Germinal center (tissue), 1 donor: ENCODE measurements at places on chromosomes 5 and 9.

DNA sequence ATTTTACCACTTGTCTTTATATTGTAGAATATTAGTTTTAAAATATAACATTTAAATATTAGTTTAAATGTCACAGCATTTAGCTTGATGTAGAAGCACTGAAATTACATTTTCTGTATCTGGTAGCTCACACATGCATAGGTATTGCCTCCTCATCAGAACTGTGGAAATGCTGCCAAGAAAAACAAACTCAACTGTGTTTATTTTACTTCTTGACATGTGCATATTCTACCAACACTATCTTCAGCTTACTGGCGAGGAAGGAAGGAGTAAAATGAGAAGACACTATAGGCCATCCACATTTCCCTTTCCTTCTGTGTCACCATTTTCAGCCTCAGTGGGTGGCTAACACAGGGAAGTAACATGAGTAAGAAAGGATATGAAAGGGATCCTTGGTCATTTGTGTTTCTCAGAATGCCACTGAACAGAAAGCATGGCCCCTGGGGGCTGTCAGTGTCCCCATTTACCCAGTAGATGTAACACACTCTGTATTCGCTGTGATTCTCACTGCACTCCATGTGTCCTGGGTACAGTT is 81.0 kb upstream of the HTR4 start:
- DNase-seq, result no peak

DNA sequence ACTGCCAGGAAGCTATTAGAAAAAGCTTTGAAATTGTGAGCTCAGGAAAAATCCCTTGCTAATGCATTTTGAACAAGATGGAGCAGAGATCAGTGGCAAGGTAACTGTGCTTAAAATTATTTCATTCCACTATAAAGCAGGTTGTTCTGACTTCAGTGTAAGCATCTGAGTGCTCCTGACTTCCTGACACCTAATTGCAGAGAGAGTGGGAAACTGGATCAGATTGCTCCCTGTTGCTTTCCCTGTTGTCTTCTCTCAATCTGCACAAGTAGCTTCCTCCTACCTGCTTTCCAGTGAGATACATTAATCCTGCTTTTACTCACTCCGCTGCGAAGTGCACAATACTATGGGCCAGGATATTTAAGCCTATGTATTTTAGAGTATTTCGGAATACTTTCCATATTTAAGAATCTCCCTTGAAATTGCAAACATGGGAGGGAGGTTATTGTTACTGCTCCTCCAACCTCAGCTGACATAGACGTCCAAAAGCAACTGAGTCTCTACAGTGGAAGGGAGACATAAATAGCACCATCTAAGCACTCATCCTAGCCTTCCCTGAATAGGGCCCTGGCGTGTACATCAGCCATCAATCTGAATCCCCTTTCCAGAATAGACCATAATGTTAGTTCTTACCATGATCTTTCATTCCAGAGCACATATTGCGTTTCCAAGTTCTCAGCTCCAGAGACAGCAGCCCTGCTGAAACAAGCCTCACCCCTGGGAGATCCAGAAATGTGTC is 178.8 kb downstream of the PAM start:
- no peak for DNase-seq

DNA sequence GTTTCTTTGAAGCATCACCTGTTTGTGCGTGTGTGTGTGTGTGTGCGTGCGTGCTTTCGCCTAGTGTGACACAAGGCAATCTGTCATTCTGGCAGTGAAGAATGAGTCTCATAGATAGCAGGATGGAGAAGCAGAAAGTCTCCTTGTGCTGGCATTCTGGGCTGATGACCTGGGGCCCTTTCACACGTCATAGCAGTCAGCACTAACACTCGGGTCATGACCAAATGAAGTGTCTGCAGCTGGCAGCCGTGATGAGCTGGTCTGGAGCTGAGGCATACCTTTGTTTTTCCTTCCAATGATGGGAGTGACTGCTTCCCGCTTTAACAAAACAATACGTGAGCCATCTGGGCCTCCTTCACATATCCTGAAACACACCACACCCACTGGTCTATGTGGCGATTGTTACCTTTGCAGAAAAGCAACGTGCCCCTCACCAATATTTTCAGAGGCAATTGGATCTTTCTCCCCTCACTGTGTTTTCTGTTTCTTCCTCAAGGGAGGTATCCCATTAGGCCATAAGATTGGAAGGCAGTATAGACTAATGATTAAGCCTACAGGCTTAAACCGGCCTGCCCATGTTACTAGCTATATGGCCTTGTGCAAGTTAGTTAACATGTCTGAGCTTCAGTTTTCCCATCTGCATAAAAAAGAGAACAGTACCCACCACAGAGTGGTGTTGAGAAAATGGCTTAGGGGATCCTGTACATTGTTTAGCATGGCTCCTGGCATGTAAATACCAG is 88.8 kb downstream of the SREK1 start:
- no peak for DNase-seq

- DNase-seq, result no peak
Measured at GRCh38 chr5:72860499-72860898, 44.0 kb downstream of the TNPO1 start.

DNA sequence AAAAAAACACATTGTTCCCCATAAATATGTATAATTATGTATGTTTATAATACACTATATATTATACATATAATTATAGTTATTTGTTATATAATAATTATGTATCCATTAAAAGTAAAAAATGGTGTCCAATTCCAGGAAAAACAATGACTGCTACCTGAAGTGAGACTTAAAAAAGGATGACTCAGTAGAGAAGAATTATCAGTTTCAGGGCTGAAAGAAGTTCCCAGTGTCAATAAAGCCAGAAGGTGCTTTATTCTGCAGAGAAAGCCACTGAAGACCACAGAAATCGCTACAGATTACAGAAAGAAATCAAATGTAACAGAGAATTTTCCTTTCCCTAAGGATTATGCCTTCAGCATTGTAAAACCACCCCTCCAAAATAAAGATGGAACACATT is 50.9 kb downstream of the ANKRD31 start:
- no peak for DNase-seq

DNA sequence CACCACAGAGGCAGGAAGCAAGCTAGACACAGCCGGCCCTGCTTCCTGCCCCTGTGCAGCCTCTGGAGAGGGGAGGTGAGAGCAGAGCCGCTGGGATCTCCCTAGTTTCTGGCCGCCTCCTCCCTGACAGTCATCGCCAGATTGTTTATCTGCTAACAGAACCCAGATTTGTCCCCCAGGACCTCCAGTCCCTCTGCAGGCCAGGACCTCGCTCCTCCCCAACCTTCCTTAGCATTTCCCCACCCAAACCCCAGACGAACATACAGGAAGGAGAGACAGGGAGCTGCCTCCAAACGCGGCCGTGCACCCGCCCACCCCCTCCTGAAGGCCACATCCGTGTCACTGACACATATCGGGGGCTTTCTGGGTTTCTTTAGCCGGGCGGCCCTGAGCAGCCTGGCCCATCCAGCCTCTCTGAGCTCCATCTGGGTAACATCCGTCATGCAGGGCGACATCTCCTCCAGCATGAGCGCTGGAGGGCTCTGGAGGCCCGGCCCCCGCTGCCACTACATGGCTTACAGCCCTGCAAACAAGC is 47.5 kb downstream of the DBH start:
- DNase-seq, result no peak

DNA sequence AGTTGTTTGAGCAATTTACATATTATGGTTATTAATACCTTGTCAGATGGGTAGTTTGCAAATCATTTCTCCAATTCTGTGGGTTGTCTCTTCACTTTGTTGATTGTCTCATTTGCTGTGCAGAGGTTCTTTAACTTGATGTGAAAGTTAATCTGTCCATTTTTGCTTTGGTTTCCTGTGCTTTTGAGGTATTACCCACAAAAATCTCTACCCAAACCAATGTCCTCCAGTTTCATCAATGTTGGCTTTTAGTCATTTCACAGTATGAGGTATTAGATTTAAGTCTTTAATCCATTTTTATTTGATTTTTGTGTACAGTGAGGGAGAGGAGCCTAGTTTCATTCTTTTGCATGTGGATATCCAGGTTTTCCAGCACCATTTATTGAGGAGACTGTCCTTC is 82.4 kb downstream of the MRPS30 start:
- DNase-seq, result no peak

GRCh38 chr5:17860660-17861315 is 226.5 kb downstream of the TAF11L14 start:
- DNase-seq, result no peak

GRCh38 chr5:149039506-149039905 is 23.4 kb downstream of the SH3TC2 start:
- no peak for DNase-seq

DNA sequence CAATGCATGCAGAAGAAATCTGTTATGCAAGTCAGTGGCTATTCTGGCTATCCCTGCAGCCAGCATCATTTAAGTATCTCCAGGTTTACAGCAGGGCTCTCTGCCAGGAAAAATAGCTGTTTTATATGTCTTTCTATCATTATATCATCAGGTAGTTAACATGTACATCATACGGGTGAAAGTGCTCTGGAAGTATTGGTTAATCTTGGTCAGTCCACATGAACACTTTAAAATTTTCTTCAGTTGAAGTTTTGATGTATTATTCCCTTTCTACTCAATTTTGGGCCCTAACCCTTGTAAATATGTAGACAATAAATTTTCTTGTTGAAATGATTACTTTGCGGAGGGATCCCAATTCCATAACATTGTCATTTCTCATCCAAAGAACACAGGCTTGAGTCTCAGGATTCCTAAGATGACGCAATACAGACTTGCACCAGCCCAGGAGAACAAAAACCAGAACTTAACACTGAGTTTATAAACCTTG is 67.5 kb downstream of the SEMA6A start:
- DNase-seq, result no peak
